Right renal pelvis (tissue), 4 donors: ENCODE measurements at places on chromosomes 2 and 18.

DNA sequence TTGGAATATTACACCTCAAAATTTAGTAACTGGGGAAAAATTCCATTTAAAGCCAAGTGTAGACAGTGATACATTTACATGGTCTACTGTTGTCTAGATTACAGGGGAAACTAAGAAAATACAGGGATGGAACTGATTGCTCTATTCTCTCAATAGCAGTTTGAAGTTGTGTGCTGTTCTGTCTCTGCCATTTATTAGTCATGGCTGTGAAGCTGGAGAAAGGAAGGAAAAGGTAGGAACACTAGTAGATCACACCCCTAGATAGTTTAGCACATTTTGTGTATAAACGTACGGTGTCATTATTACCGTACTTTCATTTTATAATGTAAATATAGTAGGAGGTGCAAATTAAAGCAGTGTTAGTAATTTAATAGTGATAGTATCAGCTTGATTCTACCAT lies 170.5 kb downstream of the PHLPP1 start:
- no peak for DNase-seq

GRCh38 chr2:168789776-168790175 lies 12.7 kb upstream of the NOSTRIN start:
- DNase-seq = no peak

DNA sequence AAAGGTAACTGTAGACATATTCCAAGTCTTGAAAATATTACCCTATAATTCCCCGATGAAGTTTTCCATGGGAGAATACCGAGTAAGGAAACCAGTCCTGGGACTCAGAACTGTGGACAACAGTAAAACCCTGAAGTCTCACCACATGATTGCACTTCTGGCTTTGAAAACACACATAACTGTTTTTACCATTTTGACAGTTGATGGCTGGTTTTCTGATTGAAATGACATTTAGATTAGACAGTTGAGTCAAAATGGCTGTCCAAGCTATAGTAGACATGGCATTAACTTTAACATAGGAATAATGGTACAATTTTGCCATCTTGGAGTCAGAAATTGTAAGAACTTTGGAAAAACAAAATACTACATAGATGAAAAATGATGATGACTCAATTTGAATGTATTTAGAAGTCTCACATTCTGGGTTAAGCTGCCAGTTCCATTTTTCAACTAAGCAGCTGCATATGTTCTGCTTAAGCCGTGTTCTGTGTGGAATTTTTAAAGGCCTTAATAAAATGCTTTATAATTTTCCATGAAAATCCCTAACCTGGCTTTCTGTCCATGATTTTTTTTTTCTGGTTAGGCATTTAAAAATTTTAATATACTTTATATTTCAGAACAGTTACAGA lies 38.3 kb upstream of the WIPF1 start:
- no peak for DNase-seq

- DNase-seq = no peak
Measured at GRCh38 chr18:12251311-12251710, 2.9 kb upstream of the CIDEA start.

DNA sequence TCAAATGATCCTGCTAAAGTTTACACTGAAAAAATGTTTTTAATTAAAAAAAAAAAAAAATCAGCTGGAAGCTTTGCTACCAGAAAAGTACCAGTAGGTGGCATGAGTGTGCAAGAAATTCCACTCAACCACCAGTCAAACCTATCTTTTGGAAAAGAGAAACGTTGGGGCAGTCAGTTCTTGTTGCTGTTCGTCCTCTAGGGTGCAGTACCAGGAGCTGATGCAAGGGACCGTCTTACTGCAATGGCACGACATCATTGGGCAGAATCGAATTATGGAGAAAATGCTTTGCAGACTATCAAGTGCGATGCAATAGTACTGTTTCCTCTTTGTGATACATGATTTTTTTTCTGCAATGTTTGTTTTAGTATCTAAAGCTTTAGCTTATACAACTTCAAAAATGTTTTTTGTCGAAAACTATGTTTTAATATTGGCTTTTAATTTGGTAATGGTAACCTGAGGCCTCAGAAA lies 18.3 kb downstream of the YPEL5 start:
- peak; percentile 74 for DNase-seq

DNA sequence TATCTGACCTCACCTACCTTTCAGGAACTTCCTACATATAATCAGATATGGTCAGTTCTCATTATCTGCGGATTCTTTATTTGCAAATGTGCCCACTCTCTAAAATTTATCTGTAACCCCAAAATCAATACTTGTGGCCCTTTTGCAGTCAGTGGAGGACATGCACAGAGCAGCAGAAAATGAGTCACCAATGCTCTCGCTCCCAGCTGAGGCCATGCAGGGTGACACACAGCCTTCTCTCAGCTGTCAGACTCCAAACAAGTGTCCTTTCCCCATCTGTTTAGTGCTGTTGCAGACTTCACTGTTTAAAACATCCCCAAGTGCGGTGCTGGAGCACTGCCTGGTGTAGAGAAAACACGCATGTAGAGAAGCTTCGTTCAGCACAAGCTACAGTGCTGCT lies 171.9 kb upstream of the SALL3 start:
- no peak for DNase-seq

DNA sequence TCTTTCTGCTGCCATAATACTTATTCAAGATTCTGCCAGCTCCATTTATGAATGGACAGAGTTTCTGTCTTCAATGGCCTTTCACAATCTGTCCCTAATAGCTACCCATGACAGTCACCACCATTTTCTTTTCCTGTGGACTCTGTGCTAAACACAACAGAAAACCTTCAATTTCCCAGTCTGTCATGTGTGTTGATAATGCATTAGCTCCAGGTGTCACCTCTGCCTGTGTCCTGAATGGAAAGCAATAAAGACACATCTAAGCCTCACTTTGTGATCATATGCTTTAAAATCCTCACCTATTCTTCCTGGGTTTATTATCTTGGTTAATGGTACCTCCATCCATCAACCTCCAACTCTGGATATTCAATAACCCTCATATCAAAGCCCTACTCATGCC lies 772.2 kb downstream of the DCDC2C start:
- no peak for DNase-seq

DNA sequence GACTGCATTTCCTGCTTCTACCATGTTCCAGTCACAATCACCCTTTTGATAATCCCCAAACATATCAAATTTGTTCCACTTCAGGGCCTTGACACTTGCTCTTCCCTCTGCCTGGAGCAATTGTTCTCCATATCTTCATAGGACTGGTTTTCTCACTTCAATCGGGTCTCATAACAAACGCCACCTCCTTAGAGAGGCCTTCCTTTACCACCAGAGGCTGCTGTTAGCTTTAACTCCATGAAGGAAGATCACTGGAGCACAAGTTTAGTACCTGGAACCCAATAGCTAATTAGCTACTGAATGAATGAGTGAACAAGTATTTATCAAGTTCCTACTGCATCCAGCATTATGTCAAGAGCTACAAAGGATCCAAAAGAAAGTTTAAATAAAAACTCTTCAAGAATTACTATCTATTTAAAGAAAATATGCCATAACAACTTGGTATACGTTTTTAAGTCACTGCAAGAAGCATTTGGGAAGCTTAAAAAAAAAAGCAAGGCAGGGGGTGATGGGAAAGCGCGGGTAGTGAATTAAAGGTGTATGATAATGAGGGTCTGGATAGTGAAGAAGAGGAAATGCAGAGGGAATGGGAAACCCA lies 58.8 kb downstream of the BAZ2B start:
- DNase-seq = no peak

GRCh38 chr2:188798159-188798558 lies 176.0 kb upstream of the COL3A1 start:
- peak; percentile 31 for DNase-seq

GRCh38 chr18:6741232-6741663 lies 11.7 kb downstream of the ARHGAP28 start:
- DNase-seq = peak; percentile 61

DNA sequence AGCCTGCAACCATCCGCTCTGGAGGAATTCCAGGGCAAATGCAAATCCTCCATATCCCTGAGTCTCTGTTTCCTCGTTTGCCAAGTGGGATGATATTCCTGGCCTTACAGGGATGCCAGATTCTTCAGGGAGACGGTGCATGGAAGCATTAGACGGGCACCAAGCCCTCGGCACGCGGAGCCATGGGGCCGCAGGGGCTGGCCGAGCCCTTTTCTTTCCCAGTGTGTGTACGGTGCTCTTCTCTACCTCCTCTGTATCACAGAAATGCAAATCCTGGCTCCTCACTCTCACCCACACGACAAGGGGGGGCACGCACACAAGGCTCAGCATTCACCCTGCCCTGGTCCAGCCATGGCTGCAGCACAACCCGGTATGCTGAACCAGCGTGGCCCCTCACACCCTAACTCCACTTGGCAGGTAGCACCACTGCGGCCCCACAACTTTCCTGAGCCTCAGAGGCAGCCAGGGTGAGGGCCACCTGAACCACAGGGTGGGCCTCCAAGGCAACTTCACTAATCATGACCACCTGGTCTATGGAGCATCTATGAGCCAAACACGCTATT lies 64.1 kb upstream of the SALL3 start:
- DNase-seq = no peak

DNA sequence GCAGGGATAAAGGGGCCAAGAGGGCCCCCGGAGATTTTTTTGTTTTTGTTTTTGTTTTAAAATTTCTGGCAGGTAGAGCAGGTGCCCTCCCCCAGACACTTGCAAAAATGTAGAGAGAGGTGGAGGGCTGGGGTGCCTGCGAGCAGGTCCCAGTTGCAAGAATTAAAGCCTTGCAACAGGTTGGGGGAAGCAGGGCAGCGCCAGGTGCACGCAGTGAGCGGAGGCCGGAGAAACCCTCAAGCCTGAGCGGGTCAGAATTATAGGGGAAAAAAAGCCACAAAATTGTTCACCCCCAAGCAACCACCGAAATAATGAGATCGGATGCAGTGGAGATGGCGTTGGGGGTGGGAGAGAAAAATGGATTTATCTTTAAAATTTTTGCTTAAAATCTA lies 527 bp downstream of the IGFBP5 start:
- DNase-seq = no peak

GRCh38 chr2:150484006-150484405 lies 3.5 kb downstream of the RND3 start:
- DNase-seq = no peak

DNA sequence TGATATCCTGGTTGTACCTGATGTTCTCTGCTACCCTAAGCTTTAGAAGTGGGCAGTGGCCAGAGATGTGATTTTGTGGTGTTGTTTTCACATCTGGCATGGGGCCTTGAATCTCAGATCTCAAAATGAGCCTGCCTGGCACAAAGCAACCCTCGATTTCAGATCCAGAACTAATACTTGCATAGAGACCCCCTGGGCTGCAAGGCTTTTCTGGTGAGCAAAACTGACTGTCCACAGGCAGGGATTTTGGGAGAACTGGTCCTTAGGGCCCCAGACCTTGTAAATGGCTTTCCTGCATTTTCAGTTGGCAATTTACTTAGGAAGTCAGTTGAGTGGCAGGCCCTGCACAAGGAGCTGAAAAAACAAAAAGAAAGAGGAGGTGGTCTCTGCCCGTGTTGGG lies 265.3 kb downstream of the MYCN start:
- no peak for DNase-seq

DNA sequence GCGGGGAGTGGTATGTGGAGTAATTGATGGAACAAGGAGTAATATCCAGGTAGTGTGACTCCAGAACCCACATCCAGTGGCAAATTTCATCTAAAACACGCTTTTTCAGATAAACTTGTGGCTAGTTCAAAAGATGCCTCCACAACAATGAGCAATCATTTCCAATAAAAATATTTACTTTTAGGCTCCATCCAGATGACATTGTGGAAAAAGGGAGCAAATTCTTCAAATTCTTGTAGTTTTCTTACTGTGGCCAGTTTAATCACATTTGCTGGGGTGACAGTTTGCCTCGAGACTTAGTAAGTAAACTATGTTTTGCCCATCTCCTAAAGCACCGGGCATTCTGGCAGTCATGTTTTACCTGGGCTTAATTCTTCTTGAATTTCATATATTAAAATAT lies 243.6 kb downstream of the IRS1 start:
- no peak for DNase-seq

DNA sequence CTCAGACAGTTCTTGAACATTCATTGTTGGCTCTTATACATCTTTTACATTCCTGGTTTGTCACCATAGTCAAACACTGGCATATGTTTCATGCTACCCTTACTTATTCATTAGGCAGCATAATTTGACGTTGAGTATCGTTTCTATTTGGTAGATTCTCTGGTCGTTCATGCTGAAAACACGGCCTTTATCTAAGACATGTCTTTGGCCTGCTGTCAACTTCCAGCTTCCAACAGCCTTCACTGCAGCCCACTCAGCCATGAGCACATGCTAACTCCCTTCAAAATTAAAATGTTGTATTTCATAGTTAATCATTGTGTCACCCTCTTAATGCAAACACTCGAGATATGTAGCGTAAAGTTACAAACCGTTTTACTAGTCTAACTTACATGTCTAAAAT lies 493.0 kb upstream of the NRP2 start:
- no peak for DNase-seq

- no peak for DNase-seq
Measured at GRCh38 chr2:201660293-201660895, 17.1 kb upstream of the TMEM237 start.

DNA sequence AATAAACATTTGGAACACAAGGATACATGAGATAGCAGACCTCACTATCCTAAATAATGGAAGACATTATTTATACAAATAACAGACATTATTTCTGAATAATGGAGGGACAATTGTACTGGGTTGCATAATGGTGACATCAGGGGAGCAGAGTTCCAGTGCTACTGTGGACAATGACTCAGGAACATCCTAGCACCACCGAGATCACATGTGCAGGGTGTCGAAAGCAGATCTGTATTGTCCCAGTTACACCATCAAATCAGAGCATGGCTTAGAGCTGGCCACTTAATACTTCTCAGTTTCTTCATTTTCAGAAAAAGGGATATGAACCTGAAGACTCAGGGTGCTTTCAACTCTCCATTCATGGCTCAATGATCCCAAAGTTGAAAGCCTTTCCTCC lies 249.1 kb upstream of the RBMS1 start:
- no peak for DNase-seq

- DNase-seq = no peak
Measured at GRCh38 chr2:241509155-241509784, 886 bp upstream of the STK25 start.

- no peak for DNase-seq
Measured at GRCh38 chr2:45040786-45041185, 31.5 kb upstream of the SIX2 start.

GRCh38 chr2:70212298-70212932 lies 21.6 kb upstream of the C2orf42 start:
- DNase-seq = no peak

GRCh38 chr18:73793386-73793785 lies 354.2 kb downstream of the FBXO15 start:
- DNase-seq = no peak
